ENCODE measurements at places on chromosomes 6 and 20.

DNA sequence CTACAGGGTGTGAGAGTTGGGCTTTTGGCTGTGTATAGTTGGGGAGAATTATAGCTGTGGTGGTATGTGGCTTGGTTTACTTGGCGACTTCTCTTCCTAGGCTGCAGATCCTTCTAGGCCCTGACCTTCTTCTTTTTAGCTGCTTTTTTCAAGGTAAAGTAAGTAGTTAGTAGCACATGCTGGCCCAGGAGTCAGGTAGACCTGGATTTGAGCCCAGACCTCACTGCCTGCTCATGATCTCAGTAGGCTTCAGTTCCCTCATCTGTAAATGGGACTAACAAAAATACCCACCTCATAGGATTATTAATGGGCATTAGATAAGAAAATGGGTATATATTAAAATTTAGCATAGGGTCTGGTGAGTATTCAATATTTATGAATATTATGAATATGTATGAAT lies 17.4 kb upstream of the TMEM217 start:
- H3K27me3 ChIP-seq: no peaks in the 10 kb centered on the region
- H3K27ac ChIP-seq: no peak overlapping the region
- H3K4me1 ChIP-seq: no peaks in the 10 kb centered on the region

DNA sequence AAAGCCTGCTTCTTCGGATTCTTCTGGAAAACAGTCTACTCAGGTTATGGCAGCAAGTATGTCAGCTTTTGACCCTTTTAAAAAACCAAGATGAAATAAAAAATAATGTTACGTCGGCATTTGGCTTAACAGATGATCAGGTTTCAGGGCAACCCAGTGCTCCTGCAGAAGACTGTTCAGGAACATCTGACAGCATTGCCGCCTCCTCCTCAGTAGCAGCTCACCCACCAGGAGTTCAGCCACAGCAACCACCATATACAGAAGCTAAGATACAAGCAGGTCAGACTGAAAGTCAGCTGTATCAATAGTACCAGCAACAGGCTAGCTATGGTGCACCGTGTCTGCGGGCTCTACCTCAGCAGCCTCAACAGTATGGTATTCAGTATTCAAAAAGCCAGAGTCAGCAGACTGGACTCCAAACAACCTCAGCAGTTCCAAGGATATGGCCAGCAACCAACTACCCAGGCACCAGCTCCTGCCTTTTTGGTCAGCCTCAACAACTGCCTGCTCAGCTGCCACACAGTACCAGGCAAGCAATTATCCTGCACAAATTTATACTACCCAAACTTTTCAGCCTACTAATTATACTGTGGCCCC lies 51.9 kb downstream of the BTBD9 start:
- H3K36me3 ChIP-seq: no peaks in the 10 kb centered on the region
- no peaks in the 10 kb centered on the region for H3K27me3 ChIP-seq
- no peak overlapping the region for H3K4me3 ChIP-seq
- no peak for DNase-seq
- H3K27ac ChIP-seq: no peak overlapping the region

- H3K36me3 ChIP-seq: peaks cover 69% of the 10 kb centered on the region
- H3K4me3 ChIP-seq: no peak overlapping the region
- DNase-seq: no peak
- H3K27me3 ChIP-seq: no peaks in the 10 kb centered on the region
These were observed 11.6 kb downstream of the SRSF3 start for GRCh38 chr6:36605560-36606391.

GRCh38 chr6:157024745-157025144 lies 247.6 kb downstream of the ARID1B start:
- H3K4me1 ChIP-seq: peaks cover 15% of the 10 kb centered on the region
- no peaks in the 10 kb centered on the region for H3K36me3 ChIP-seq
- no peak overlapping the region for H3K4me3 ChIP-seq
- no peak for DNase-seq

DNA sequence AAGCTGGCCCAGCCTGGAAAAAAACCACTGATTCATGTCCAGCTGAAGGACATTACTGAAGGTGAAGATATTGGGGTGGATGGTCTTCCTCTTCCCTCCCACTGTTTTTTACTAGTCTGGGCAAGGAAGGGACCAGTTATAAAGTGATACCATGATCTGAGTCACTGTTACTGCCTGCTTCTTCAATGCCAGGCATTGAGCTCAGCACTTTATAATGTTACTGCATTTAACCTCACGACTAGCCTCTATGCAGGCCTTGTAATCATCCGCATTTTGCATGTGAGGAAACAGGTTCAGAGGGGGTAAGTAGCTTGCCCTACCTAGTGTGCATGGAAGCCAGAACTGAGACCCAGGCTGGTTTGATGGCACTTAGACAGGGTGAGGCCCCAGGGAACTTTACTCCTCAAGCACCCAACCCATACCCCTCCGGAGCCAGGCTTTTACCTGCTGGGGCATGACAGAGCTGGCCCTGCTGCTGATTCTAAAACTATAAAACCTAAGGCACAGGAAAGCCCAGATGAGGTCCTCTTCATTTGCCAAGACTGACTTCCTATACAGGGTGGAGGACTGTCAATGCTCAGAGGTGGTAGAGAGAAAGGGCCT lies 11.0 kb upstream of the KCNK5 start:
- H3K27ac ChIP-seq: no peak overlapping the region
- H3K36me3 ChIP-seq: no peaks in the 10 kb centered on the region
- DNase-seq: no peak
- H3K4me1 ChIP-seq: no peaks in the 10 kb centered on the region

DNA sequence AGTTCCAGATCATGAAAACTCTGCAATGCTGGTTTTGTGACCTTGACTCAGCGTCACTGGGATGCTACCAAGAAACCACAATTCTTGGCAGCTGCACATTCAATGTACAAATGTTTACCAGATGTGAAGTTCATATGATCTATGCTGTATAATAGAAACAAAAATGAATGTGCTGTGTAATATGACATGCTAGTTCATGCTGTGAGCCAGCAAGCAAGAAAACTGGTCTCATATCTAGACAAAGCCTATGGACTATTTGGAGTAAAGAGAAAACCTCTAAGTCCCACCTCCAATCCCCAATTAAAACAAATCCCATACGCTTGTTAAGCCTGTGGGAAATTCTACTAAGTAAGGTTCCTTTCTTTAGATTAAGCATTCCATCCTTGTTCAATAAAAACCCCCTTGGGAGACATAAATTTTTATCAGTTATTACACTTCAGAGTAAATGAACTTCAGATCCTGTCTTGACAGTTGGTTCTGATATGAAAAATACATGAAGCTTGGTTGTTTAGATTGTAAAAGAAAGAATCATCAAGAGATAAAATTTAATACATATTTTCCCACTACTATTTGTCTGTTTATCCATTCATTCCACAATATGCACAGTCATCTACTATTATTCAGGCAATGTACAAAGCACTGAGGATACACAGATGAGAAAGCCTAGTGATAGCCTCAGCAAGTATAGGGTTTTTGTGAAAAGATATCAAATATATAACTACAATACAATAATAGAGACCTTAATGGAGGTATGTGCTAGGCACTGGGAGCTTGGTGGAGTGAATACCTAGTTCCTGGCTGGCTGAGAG lies 20.1 kb downstream of the COL21A1 start:
- DNase-seq: no peak
- H3K27me3 ChIP-seq: no peaks in the 10 kb centered on the region
- no peaks in the 10 kb centered on the region for H3K36me3 ChIP-seq
- H3K4me1 ChIP-seq: no peaks in the 10 kb centered on the region
- H3K27ac ChIP-seq: no peak overlapping the region
- H3K4me3 ChIP-seq: no peak overlapping the region

DNA sequence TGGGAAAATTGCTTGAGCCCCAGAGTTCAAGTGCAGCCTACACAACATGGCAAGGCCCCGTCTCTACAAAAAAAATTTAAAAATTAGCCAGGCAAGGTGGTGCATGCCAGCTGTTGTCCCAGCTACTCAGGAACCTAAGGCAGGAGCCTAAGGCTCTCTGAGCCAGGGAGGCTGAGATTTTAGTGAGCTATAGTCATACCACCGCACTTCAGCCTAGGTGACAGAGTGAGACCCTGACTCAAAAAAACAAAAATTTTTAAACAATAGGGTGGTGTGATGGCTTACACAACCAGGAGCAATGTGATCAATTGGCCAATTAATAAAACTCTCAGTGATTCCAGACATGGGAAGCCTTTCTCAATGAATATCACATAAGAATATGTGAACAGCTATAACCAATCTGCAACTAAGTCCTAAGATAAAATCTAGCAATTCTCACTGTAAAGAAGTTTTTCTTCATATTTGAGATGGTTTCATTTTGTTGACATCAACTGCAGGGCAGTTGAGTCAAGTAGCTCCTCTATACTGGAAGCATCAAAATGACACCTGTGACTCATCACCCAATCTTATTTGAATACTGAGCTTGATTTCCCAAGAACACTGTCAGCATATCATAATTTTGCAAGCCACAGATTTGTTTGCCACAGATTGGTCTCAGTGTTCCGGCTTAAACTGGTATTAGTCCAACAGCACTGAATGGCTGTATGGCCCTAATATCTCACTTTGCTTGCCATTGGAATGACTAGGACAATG lies 169.0 kb upstream of the GJE1 start:
- DNase-seq: no peak
- no peaks in the 10 kb centered on the region for H3K4me1 ChIP-seq
- no peaks in the 10 kb centered on the region for H3K36me3 ChIP-seq

DNA sequence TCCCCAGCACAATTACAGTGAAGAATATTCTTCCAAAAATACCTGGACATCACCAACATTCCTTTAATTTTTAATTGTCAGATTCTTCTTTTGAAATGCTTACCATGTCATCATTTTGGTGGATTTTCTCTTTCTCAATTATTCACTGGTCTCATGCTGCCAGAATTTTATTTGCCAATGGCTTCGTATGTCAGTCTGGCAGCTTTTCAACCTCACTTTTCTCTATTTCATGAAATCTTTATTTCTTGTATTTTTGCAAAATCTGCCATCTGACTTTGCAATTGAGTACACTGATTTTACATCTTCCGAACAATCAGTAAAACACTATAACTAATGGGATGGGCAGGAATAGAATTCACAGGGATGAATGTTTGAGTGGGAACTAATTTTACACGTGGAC lies 84.1 kb downstream of the BTBD9 start:
- no peaks in the 10 kb centered on the region for H3K27me3 ChIP-seq
- H3K4me3 ChIP-seq: no peak overlapping the region
- H3K27ac ChIP-seq: no peak overlapping the region
- DNase-seq: no peak
- H3K4me1 ChIP-seq: no peaks in the 10 kb centered on the region
- H3K36me3 ChIP-seq: no peaks in the 10 kb centered on the region

- H3K27ac ChIP-seq: no peak overlapping the region
- no peak overlapping the region for H3K4me3 ChIP-seq
- no peaks in the 10 kb centered on the region for H3K27me3 ChIP-seq
- no peaks in the 10 kb centered on the region for H3K4me1 ChIP-seq
- no peaks in the 10 kb centered on the region for H3K36me3 ChIP-seq
- no peak for DNase-seq
These were observed 16.6 kb upstream of the ZNF76 start for GRCh38 chr6:35242906-35243305.

- H3K4me1 ChIP-seq: no peaks in the 10 kb centered on the region
- H3K27ac ChIP-seq: no peak overlapping the region
- DNase-seq: no peak
These were observed 48.2 kb upstream of the MLN start for GRCh38 chr6:33851959-33852358.

DNA sequence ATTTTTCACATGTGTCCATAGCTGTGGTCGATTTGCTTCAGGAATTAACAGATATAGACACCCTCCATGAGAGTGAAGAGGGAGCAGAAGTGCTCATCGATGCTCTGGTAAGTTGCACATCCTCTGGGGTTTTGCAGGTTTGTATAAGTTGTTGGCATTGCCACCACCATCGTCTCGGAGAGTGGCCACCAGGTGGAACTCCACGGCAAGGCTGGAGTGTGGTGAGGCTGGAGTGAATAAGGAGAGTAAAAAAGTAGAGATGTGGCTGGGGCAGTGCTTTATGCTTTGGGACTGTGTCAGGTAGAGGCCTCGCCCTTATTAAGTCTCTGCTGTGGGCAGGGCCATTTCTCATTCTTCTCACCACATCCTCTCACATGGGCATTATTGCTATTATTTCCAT lies 63.7 kb downstream of the CTNNBL1 start:
- H3K27ac ChIP-seq: no peak overlapping the region
- no peak for DNase-seq
- H3K36me3 ChIP-seq: no peaks in the 10 kb centered on the region
- H3K4me3 ChIP-seq: no peak overlapping the region

- DNase-seq: no peak
- no peak overlapping the region for H3K4me3 ChIP-seq
- H3K27me3 ChIP-seq: no peaks in the 10 kb centered on the region
- peaks cover 9% of the 10 kb centered on the region for H3K4me1 ChIP-seq
- H3K36me3 ChIP-seq: no peaks in the 10 kb centered on the region
- H3K27ac ChIP-seq: no peak overlapping the region
These were observed 1.0 kb upstream of the PCK1 start for GRCh38 chr20:57559658-57560553.

GRCh38 chr6:138004430-138005287 lies 102.6 kb downstream of the PERP start:
- no peak for DNase-seq
- no peak overlapping the region for H3K27ac ChIP-seq
- no peak overlapping the region for H3K4me3 ChIP-seq
- H3K4me1 ChIP-seq: no peaks in the 10 kb centered on the region
- H3K27me3 ChIP-seq: no peaks in the 10 kb centered on the region

DNA sequence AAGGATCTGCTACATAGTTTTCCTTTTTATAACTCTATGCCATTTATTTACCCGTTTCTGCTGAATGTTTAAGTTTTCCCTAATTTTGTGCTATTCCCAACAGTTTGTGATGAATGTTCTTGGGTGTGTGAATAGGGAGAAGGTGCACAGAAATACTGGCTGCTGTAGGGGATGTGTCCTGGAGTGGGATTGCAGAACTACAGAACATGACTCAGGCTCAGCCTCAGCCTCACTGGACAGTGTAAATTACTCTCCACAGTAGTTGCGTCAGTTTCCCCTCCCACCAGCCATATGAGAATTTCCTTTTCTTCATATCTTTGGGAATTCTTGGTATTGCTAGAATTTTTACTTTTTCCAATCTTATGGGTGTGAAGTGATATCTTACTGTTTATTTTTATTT lies 57.0 kb downstream of the SLX4IP start:
- no peaks in the 10 kb centered on the region for H3K27me3 ChIP-seq
- no peaks in the 10 kb centered on the region for H3K4me1 ChIP-seq
- no peak overlapping the region for H3K4me3 ChIP-seq
- DNase-seq: no peak
- H3K27ac ChIP-seq: no peak overlapping the region

- no peaks in the 10 kb centered on the region for H3K27me3 ChIP-seq
- peaks cover 19% of the 10 kb centered on the region for H3K4me1 ChIP-seq
- no peak overlapping the region for H3K4me3 ChIP-seq
- H3K36me3 ChIP-seq: no peaks in the 10 kb centered on the region
- DNase-seq: no peak
These were observed 36.2 kb downstream of the SNX5 start for GRCh38 chr20:17932396-17932795.

DNA sequence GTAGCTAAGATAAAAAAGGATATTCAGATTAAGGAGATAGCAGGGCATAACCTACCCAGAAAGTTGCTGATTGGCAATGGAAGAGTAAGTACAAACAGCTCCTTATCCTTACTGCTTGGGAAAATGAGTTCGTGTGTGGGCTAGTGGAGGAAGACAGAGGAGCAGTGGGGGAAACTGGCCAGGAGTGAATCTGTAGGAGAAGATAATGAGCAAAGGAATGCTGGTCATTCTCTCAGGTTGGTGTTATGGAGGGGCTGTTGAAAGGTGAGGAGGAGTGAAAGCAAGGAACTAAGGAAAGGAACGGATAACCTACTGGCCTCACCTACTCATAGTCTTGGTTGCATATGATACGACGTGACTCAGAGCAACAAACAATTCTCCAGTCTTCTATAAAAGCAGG lies 7.3 kb upstream of the GJB7 start:
- H3K36me3 ChIP-seq: no peaks in the 10 kb centered on the region
- no peaks in the 10 kb centered on the region for H3K4me1 ChIP-seq
- no peak overlapping the region for H3K4me3 ChIP-seq
- no peaks in the 10 kb centered on the region for H3K27me3 ChIP-seq
- H3K27ac ChIP-seq: no peak overlapping the region
- no peak for DNase-seq
